ENCODE measurements at places on chromosomes 1 and 21.

DNA sequence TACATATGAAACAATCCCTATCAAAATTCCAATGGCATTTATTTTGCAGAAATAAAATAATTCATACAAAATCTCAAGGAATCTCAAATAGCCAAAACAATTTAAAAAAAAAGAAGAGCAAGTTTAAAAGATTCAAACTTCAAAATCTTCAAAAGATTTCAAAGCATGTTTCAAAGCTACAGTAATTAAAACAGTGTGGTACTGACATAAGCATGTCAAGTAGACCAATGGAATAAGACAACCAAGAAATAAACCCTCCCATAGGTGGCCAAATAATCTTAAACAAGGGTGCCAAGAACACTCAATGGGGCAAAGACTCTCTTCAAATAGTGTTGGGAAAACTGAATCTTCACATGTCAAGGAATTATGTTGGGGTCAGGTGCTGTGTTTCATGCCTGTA lies 28.0 kb upstream of the UCK2 start:
- DNase-seq, result no peak

GRCh38 chr1:6464514-6464836 lies 1.5 kb downstream of the TNFRSF25 start:
- peak; percentile 29 for DNase-seq

- DNase-seq, result no peak
Observed at GRCh38 chr1:183882335-183883167, 77.6 kb downstream of the RGL1 start.

DNA sequence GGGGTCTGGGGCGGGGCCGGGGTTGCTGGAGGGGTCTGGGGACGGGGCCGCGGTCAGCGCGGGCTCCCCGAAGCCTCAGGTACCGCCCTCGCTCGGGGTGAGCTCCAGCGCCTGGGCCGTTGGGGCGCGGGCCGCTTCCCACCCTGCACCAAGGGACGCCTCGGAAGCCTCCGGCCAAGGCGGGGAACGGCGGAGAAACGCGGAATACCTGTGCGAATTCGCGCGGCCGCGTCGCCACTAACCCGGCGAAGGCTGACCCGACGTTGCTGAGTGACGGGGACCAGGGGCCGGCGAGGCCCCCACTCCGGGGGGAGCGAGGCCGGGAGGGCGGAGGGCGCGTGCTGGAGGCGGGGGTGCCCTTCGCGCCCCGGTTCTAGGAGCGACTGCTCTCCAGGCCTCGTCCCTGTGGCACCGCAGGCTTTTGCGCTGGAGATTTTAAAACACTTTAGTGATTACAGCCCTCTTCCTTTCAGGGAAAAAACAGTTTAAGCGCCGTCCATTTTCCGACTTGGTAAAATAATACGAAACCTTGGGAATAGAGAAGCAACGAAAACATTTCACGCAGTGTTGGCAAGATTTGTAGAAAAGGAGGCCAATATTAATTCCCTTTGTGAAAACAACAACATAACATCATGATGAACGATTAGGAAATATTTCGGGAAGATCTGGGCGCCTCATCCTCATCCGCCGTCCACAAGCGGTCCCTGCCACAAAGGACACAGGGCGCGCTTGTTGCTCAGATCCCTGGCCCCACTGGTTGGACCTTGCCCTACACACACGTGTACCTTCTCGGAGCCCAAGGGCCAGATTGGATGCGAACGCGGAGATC lies 971 bp upstream of the GNG4 start:
- DNase-seq, result peak; percentile 78

GRCh38 chr1:162554258-162554657 lies 7.3 kb upstream of the UAP1 start:
- DNase-seq, result no peak

GRCh38 chr1:151009206-151009587 lies 948 bp downstream of the PRUNE1 start:
- DNase-seq, result no peak

DNA sequence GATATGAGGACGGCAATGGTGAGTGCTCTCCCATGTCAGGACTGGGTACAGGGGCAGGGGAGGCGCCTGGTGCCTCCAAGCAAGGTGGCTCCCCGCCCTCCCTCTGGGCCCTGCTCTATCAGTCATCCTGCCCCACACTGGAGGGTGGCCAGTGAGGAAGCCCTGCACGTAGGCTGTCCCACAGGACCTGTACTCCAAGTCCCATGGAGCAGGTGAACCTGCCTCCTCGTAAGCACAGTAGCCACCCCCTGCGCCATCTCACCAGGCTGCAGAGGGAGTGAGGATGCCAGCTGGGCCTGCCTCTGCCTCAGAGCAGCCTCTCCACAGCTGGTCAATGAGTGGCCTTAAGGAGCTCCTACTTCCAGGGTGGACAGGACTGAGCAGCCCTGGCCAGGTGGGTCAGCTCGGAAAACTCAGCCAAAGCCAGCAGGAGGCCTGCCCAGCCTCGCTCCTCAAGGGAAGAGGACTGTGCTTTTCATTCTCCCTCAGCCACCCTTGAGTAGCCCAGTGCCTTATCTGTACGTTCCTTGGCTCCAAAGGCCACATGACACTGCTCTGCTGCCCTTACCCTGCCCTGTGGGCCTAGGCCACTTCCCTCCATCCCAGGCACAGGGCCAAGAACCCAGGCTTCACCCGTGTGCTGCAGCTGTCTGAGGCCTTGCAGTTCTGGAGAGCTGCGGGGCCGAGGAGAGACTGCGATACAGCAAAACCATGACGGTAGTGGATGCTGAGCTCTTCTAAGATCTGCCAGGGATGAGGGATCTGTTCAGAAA lies 39.6 kb downstream of the SLC45A1 start:
- DNase-seq, result no peak

- no peak for DNase-seq
Observed at GRCh38 chr1:23617084-23617521, 57.8 kb upstream of the ID3 start.

DNA sequence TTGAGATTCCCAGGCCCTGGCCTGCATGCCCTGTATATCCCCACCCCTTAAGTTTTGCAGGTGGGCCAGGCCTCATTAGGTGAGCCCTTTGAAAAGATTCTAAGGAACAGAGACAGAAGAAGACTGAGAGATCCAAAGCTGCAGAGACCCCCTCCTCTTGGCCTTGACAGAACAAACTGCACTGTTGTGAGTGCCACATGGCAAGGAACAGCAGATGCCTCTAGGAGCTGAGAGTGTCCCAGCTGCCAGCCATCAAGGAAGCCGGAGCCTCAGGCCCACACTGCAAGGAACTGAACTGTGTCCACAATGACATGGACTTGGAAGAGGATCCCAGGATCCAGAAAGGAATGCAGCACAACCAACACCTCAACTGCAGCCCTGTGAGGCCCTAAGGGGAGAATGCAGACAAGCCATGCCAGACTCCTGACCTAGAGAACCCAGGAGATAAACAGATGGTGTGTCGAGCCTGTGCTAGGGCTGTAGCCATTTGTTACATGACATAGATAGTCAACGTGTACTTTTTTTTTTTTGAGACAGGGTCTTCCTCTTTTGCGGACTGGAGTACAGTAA lies 182.7 kb downstream of the AJAP1 start:
- DNase-seq, result no peak

- no peak for DNase-seq
Observed at GRCh38 chr1:10830961-10831668, 34.7 kb upstream of the CASZ1 start.

DNA sequence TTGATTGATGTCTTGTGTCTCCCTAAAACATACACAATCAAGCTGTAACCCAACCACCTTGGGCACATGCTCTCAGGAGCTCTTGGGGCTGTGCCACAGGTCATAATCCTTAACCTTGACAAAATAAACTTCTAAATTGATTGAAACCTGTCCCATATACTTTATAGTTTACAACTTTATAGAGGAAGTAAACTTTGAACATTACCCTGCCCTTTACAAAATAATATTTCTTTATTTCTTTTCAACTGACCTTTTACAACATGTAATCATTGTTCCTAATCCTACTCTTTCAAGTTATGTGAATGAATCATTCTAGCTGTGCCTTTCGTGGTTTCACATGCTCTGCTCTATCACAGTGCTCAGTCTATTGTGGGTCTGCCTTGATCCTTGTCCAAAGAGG lies 118.3 kb upstream of the ATP1A1 start:
- no peak for DNase-seq

DNA sequence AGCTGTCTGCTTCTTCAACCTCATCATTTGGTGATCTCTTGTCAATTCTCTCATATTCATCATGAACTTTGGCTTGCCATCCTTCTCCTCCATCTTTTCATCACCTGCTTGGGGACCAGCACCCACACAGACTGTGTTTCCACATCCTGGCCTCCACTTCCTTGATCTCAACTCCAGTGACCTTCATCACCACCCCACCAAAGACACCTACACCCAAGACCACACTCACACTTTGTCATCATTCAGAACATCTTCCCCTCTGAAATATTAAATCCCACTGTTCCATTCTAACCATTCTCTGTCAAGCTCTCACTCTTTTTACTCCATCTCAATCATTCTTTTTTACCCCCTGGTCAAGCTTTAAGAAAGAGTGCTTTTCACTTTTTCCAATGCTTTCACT lies 115.5 kb upstream of the VAV3 start:
- no peak for DNase-seq

GRCh38 chr1:239308701-239309333 lies 77.6 kb upstream of the CHRM3 start:
- DNase-seq, result peak; percentile 56

DNA sequence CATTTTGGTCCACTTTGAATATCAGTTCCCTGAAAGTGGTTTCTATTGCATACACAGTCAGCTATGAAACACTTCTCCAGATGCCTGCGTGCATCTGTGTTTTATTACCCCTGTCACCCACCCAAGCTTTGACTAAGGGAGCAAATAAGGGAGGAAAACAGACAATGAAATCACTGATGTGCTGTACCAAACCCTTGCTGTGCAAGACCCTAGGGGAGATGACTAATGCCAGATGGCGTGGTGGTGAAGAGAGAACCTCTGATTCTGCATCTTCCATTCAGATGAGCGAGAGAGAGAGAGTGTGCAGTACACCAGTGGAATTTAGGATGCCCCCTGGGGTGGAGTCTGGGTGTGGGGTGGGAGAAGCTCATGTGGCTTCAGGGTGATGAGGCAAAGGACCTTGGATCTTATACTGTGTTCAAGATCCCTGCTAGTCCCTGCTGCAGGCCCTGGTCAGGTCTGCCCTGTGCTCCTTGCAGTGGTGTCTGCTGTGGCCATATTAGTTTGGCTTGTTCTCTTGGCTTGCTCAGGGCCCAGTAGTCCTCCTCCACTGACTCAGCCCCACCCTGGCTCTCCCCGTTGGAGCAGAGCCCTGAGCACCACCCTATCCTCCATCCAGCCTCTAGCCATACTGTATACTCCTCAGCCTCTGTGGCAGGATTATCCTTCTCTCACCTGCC lies 18.5 kb downstream of the CLCA1 start:
- no peak for DNase-seq

- peak; percentile 18 for DNase-seq
Observed at GRCh38 chr21:40658311-40658710, 188.6 kb downstream of the DSCAM start.

- DNase-seq, result no peak
Observed at GRCh38 chr1:31596737-31597097, 20.4 kb downstream of the TINAGL1 start.

- DNase-seq, result no peak
Observed at GRCh38 chr1:218466341-218467010, 121.3 kb downstream of the TGFB2 start.

DNA sequence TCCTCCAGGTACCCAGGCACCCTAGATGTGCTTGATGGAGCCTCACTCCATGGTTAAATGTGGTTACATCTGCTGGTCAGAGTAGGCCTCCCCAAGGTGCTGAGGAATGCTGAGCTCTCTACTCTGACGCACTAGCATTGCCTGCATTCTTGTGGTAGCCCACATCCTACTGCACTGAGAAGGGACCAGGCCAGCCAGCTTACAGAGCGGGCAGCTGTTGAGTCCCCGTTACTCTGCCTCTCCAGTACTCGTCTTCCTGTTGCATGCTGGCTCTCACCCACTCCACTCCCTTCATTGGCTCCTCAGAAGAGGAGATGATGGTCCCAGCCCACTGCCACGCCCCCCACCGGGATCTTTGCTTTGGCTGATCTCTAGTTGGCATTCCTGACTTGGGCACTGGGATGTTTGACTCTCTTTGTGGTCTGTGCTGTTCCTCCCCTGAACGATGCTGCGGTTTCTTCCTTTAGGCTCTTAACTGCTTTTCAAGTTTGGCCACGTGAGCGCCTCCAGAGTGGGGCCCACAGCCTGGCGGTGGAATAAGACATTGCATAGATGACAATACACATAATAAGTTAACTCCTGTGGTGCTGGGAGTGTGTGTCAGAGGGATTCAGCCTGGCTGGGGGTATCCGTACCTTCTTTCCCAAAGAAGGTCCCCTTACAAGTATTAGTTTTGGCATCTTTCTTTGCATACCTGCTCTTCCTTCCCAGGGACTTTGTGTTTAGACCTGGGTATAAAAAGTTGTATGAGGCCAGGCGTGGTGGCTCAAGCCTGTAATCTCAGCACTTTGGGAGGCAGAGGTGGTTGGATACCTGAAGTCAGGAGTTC lies 18.6 kb downstream of the AZIN2 start:
- DNase-seq, result no peak

DNA sequence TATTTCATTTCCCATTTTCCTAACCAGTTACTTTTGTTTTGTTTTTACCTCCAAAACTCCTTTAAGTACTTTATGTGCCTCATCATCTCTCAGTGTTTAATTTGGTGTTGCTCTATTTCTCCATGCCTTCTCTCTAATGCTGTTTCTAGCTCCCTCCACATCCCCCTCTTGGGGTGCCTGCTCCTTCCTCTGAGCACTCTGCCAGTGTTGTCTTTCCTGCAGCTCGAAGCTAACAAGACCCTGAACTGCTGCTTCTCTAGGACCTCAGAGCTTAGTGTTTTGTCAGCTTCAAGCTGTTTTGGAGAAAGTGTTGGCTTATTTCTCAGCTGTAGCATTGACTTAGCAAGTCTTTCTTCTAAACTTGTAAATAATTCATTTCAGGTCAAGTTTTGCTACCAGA lies 290.6 kb downstream of the DPYD start:
- DNase-seq, result peak; percentile 51

- DNase-seq, result no peak
Observed at GRCh38 chr21:21973806-21974205, 975.6 kb downstream of the NCAM2 start.

DNA sequence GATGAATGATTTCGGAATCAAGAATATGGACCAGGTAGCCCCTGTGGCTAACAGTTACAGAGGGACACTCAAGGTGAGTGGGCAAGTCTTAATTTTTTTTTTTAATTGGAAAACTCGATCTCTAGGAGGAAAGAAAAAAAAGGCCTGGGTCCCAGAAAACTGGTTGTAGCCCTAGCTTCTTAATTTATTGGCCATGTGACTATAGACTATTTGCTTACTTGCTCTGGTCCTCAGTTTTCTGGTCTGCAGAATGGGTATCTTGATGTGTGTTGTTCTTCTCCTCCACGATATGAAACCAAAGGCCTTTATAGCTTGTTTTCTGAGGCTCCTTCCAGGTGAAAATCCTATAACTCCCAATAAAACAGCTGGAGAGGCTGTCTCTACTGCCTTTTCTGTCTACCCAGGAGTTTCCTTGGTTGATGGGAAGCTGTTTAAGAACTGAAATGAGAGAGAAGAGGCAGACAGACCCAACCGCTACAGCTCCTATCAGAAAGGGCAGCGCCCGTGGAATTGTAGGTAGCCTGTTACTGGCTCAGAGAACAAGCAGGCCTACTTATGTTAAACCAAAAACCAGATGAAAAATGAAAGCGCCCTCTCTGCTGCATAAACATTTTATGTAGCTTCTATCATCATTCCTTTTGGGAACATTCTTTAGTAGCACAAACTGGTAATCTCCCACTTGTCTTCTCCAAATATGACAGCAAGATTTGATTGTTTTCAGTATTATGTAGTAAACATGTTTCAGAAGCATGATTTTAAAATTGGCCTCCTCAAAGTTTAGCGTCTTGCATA lies 4.5 kb downstream of the ETS2 start:
- no peak for DNase-seq

Measured in NCI-H82 (cell line).